SJCRH30 (cell line): ENCODE measurements at places on chromosomes 5 and 9.

- no peak overlapping the region for H3K4me3 ChIP-seq
- no peak for DNase-seq
- H3K27me3 ChIP-seq: no peaks in the 10 kb centered on the region
Measured at GRCh38 chr5:53331463-53331862, 149.0 kb upstream of the FST start.

- DNase-seq: no peak
- H3K36me3 ChIP-seq: no peaks in the 10 kb centered on the region
- H3K4me3 ChIP-seq: no peak overlapping the region
- no peaks in the 10 kb centered on the region for H3K4me1 ChIP-seq
- no peaks in the 10 kb centered on the region; the same call in 1 of the 2 replicates for H3K27me3 ChIP-seq
- H3K27ac ChIP-seq: no peak overlapping the region
Measured at GRCh38 chr9:94600258-94600657, 6.6 kb upstream of the FBP2 start.

DNA sequence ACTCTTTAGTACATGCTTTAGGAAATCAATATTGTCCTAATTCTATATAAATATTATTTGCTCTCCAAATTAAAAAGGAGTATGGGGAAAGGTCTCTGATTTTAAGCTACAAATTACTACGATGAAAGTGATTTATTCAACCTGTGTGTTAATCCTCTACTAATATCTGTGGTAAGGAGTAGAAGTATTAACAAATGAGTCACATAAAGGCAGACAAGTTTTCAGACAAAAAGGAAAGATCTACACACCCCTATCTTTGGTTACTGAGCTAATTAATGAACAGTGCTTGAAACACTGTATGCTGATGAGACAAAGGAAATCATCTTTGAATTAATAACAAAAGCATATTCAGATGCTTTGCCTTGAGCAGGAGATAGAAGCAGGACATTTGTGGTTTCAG is 15.9 kb downstream of the LOX start:
- no peak for DNase-seq
- no peak overlapping the region for H3K27ac ChIP-seq
- no peaks in the 10 kb centered on the region for H3K4me1 ChIP-seq
- H3K4me3 ChIP-seq: no peak overlapping the region

- no peaks in the 10 kb centered on the region for H3K36me3 ChIP-seq
- peak overlapping the region; percentile 83 for H3K27ac ChIP-seq
- DNase-seq: peak; percentile 85
- H3K27me3 ChIP-seq: no peaks in the 10 kb centered on the region
Measured at GRCh38 chr9:76887003-76887821, 18.7 kb downstream of the PRUNE2 start.

DNA sequence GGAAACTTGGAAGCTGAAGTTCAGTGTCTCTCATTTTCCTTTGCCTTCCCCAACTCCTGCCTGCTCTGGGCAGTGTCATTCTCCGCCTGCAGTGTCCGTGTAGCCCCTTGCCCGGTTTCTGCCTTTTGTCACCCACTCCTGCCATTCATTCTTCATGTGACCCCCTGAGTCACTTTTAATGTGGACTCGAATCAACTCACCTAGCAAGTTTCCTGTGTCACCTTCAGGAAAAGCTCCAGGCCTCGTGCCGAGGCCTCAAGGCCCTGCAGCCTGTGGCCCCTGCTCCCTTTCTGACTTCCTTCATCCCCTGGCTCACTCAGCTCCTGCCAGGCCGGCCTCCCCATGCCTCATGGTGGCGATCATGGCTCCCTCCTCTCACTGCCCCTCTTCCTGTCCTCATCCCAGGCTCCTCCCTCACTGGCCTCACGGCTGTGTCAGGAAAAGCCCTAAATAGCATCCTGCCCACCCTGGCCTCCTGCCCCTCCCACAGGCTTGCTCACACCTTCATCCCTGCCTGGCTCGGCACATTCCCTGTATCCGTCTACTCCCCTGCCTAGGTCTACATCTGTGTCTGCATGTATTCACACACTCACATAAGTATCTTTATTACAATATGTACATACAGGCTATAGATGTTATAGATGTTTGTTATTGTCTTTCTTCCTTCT is 294.9 kb downstream of the MED10 start:
- no peaks in the 10 kb centered on the region for H3K36me3 ChIP-seq
- H3K4me1 ChIP-seq: no peaks in the 10 kb centered on the region
- H3K27ac ChIP-seq: no peak overlapping the region
- no peak overlapping the region for H3K4me3 ChIP-seq
- DNase-seq: no peak
- no peaks in the 10 kb centered on the region for H3K27me3 ChIP-seq

- no peaks in the 10 kb centered on the region for H3K36me3 ChIP-seq
- H3K4me3 ChIP-seq: no peak overlapping the region
Measured at GRCh38 chr9:123356851-123357742, 1.1 kb downstream of the CRB2 start.

DNA sequence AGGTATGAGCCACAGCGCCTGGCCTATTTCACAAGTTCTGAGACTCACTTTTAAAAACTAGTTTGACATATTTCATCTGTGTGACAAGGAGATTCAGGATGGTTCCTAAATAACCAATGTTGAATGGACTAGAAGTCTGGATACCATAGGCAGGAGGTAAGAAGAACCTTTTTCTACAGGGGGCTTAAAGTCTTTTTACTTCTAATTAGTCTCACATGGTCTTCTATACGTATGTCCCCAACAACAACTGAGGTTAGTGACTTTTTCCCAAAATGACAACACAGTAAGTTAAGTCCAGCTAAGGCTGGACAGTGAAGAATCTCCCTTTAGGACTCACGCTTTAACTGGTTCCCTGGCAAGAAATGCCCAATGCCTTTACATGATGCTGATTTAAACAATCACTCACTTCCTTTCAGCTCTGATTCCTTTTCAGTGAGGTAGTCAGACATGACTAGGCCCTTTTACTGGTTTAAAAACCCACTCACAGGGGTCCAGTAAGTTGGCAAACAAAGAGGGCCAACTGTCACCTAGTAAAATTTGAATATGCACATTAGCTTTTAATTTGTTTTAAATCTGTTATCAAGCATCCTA is 12.1 kb upstream of the HAUS6 start:
- no peak overlapping the region for H3K4me3 ChIP-seq
- H3K27me3 ChIP-seq: no peaks in the 10 kb centered on the region
- H3K27ac ChIP-seq: no peak overlapping the region
- no peaks in the 10 kb centered on the region for H3K4me1 ChIP-seq
- DNase-seq: no peak

GRCh38 chr5:139495638-139496435 is 13.3 kb upstream of the STING1 start:
- H3K4me3 ChIP-seq: no peak overlapping the region
- no peak overlapping the region for H3K27ac ChIP-seq
- no peak for DNase-seq
- H3K36me3 ChIP-seq: no peaks in the 10 kb centered on the region
- H3K27me3 ChIP-seq: no peaks in the 10 kb centered on the region

DNA sequence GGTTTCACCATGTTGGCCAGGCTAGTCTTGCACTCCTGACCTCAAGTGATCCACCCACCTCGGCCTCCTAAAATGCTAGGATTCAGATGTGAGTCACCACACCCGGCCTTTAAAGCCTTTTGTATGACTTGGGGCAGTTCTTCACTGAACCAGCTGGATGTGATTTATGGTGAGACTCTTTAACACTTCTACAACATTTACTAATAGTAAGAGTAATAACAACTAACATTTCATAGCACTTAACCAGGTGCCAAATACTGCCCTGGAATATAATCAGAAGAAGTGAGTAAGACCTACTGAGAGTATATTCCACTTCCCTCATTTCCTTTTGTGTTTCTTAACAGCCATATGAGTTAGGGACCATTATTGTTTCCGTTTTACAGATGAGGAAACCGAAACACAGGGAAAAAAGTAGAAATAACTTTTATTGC is 10.0 kb downstream of the ZSWIM6 start:
- DNase-seq: no peak
- H3K27ac ChIP-seq: no peak overlapping the region
- no peaks in the 10 kb centered on the region for H3K27me3 ChIP-seq
- H3K36me3 ChIP-seq: 0 out of 2 replicates have a peak, but pooled peaks cover 8% of the 10 kb centered on the region
- H3K4me1 ChIP-seq: peaks cover 21% of the 10 kb centered on the region

- H3K4me3 ChIP-seq: peak overlapping the region; percentile 57
- H3K27ac ChIP-seq: no peak overlapping the region
- no peaks in the 10 kb centered on the region for H3K36me3 ChIP-seq
- H3K4me1 ChIP-seq: peaks cover 12% of the 10 kb centered on the region
Measured at GRCh38 chr9:121498487-121499176, 1.0 kb downstream of the GGTA1 start.

GRCh38 chr9:110887276-110887675 is 151.0 kb downstream of the LPAR1 start:
- H3K36me3 ChIP-seq: no peaks in the 10 kb centered on the region
- no peak overlapping the region for H3K27ac ChIP-seq
- no peak overlapping the region for H3K4me3 ChIP-seq
- peaks cover 3% of the 10 kb centered on the region; the same call in 1 of the 2 replicates for H3K4me1 ChIP-seq

GRCh38 chr5:132024117-132024435 is 12.6 kb upstream of the ACSL6 start:
- H3K36me3 ChIP-seq: no peaks in the 10 kb centered on the region
- H3K4me3 ChIP-seq: no peak overlapping the region
- no peaks in the 10 kb centered on the region for H3K4me1 ChIP-seq
- no peak overlapping the region for H3K27ac ChIP-seq

DNA sequence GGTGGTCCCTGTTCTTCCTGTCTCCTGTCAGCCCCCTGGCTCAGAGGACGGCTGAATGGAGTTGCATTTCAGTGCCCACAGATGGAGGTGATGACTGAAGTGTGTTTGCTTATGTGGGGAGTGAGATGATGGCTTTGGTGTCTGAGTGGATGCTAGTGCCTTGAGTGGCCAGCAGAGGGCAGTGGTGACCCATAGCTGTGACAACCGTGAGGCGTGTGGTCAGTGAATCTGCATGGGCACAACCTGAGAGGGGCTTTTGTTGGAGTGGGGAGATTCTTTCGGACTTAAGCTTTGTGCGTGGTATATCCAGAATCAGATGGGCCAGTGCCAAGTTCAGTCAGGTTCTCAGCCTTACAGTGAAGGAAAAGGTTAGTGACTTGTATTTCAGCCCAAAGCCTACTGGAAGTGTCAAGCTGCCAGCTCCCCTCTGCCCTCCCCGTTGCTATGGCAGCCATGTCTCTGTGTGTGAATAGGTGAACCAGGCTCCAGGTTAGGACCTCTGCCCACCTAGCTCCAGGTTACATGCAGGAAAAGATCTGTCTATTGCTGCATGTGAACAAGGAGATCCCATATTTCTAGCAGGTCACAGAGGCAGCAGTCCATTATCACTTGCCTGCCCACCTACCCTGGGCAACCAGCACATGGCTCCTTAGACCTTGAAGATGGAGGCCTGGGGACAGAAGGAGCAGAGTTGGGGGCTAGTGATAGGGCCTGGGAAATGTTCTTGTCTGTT is 14.7 kb upstream of the CXXC5 start:
- H3K4me3 ChIP-seq: no peak overlapping the region
- peaks cover 10% of the 10 kb centered on the region for H3K36me3 ChIP-seq
- H3K27ac ChIP-seq: no peak overlapping the region
- H3K4me1 ChIP-seq: peaks cover 30% of the 10 kb centered on the region
- no peaks in the 10 kb centered on the region for H3K27me3 ChIP-seq

DNA sequence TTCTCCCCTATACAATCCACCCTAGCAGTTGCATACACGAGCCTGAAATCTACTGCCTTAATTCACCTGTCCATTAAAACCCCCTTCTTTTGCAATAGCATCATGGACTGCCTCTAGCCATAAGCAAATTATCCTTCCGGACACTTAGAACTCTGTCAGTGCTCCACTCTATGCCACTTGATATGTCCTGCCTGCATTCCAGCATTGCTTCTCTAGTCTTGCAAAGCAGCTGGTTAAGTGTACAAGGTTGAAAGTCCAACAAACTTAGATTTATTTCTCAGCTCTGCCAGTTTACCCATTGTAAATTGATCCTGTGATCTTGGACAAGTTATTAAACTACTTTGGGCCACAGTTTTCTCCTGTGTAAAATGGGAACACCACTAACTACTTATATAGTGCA is 197.9 kb downstream of the EPB41L4A start:
- no peak overlapping the region for H3K4me3 ChIP-seq
- no peaks in the 10 kb centered on the region for H3K36me3 ChIP-seq
- DNase-seq: no peak
- H3K4me1 ChIP-seq: no peaks in the 10 kb centered on the region
- H3K27ac ChIP-seq: no peak overlapping the region

GRCh38 chr5:140690941-140691924 is at the start of the genes HARS1 and HARS2:
TSS of gene HARS1 (minus strand) at chr5:140691370. CDS start at chr5:140691304, 66 bp downstream.
TSS of gene HARS2 (plus strand) at chr5:140691455. CDS start at chr5:140691649, 194 bp downstream.
- peak within 1 kb of the TSS; percentile 67 for H3K4me3 ChIP-seq
- no peaks in the 10 kb centered on the region for H3K27me3 ChIP-seq
- H3K27ac ChIP-seq: peak within 1 kb of the TSS; percentile 48
- H3K36me3 ChIP-seq: peaks cover 14% of the 10 kb centered on the region

DNA sequence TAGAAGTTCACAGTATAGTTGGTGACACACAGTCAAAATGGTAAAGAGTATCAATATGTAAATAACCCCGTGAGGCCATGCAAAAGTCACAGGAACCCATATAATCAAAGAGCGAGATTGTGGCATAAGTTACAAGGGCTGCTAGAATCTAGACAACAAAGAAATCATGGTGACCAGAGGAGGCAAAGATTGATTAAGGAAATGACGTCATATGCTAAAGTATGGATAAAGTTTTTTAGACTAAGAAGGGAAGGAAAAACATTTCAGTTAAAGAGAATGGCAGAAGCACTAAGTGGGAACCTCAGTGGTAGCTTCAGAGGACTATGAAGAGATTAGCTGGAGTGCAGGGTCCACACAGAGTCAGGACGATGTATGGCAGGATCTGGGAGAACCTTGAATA is 330.3 kb downstream of the NFIB start:
- no peak overlapping the region for H3K4me3 ChIP-seq
- H3K36me3 ChIP-seq: no peaks in the 10 kb centered on the region
- H3K4me1 ChIP-seq: peaks cover 12% of the 10 kb centered on the region
- no peak overlapping the region for H3K27ac ChIP-seq
- no peak for DNase-seq

- H3K36me3 ChIP-seq: peaks cover 2% of the 10 kb centered on the region; the same call in 1 of the 2 replicates
- no peak overlapping the region for H3K27ac ChIP-seq
- peak; percentile 25 for DNase-seq
- H3K27me3 ChIP-seq: no peaks in the 10 kb centered on the region
- no peak overlapping the region for H3K4me3 ChIP-seq
Measured at GRCh38 chr5:126864042-126864688, 87.2 kb downstream of the LMNB1 start.

- peak; percentile 73 for DNase-seq
- H3K4me1 ChIP-seq: peaks cover 4% of the 10 kb centered on the region
- H3K36me3 ChIP-seq: no peaks in the 10 kb centered on the region
- no peaks in the 10 kb centered on the region for H3K27me3 ChIP-seq
Measured at GRCh38 chr5:107248066-107248695, 422.6 kb downstream of the EFNA5 start.
